NCI-H1930 (cell line): ENCODE measurements at places on chromosomes 5 and 9.

DNA sequence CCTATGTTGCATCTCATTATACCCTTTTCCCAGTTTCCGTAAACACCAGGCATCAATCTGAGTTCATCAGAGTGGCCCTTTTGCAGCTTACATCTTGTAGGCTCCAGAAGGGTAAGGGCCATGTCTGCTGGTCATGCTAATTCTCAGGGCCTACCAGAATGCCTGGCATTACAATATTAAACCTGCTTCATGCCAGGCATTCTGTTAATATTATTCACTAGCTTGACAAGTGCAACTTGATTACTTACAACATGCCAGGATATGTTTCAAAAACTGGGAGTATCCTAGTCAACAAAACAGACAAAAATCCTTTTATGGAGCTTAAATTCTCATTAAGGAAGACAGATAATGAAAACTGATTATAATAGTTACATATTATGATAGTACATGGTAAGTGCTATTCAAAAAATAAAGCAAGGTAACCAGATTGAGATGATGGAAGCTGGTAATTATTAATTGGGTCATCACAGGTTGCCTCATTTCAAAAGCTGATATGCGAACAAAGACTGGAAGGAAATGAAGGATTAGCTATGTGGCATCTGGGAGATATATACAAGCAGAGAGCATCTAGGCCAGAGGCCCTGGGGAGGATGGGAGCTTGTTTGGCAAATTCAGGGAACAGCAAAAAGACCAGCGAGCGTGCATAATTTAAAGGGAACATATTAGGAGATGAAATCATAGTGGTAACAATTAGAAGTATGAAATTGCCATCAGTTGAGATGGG, 406.3 kb downstream of the DMRT2 start:
- no peak for DNase-seq

- DNase-seq = no peak
Observed at GRCh38 chr9:110874963-110875674, 163.2 kb downstream of the LPAR1 start.

GRCh38 chr9:70567511-70567910, 153.1 kb upstream of the KLF9 start:
- DNase-seq = no peak

GRCh38 chr9:103574056-103574455, 520.1 kb upstream of the SMC2 start:
- DNase-seq = no peak
